ENCODE measurements at places on chromosomes 4 and X.
A peak's percentile ranks its signal among the peaks of the same experiment; 100 is the strongest.

- no peak for DNase-seq
Measured at GRCh38 chr4:55725057-55725456, 89.0 kb upstream of the NMU start.

DNA sequence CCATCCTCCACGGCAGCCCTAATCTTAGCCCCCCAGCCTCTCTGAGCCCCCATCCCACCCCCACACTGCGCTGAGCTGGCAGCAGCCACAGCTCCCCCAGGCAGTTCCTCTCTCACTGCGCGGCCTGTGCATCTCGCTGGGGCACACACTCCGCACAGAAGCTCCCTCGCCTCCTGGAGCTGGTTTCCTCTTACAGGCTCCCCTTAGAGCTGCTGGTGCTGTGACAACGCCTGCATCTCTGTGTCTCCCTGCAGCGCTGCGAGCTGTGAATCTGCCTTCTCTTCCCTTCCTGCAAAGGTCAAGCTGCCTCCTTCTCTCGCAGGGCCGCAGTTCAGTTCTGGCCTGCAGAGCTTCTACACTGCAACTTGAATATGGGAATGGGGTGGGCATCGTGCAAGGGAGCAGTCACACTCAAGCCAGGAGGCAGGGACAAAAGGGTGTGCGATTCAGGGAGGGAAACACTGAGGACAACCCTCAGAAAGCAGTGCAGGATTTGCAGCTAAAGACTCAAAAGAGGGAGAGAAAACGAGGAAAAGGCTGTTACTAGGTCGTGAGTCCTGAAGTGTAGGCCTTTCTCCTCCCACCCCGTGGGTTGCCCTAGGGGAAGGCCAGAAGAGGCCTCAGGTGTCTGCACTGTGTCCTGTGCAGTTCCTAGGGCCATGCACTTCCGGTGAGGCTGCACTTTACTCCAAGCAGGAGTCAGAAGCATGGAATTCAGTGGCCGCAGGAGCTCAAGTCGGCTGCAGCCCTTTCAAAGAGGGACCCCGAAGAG lies 87.0 kb downstream of the BCOR start:
- no peak for DNase-seq

- DNase-seq: no peak
Measured at GRCh38 chr4:140152751-140153418, 1.1 kb downstream of the MAML3 start.

- no peak for DNase-seq
Measured at GRCh38 chrX:112043997-112044396, 38.6 kb downstream of the TRPC5 start.

DNA sequence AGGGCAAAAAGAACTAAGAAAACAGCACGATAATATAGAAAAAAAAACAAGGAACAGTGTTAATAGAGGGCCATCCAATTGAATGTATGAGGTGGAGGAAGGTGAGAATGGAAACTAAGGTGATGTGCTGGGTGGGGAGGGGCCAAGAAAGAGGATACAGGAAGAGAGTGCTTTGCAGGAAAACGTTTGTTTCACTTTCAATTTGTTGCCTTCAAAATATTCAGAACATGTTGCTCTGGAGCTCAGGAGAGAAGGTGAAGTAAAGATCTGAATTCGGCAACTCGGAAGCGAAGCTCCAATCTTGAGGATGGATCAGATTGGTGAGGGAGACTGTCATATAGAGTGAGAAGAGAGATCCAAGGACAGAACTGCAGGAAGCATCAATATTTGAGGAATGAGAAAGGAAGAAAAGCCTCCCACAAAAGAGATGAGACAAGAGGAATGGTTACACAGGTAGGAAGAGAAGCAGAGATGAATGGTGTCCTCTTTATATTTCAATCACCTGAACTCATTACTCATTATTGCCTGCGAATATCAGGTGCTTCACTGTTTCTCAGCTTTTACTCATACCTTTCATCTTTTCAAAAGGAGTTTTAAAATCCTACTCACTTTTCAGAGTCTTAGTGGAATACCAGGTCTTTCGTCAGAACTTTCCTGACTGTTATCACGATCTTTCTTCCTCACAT lies 14.7 kb upstream of the SEC24D start:
- DNase-seq: peak; percentile 9

DNA sequence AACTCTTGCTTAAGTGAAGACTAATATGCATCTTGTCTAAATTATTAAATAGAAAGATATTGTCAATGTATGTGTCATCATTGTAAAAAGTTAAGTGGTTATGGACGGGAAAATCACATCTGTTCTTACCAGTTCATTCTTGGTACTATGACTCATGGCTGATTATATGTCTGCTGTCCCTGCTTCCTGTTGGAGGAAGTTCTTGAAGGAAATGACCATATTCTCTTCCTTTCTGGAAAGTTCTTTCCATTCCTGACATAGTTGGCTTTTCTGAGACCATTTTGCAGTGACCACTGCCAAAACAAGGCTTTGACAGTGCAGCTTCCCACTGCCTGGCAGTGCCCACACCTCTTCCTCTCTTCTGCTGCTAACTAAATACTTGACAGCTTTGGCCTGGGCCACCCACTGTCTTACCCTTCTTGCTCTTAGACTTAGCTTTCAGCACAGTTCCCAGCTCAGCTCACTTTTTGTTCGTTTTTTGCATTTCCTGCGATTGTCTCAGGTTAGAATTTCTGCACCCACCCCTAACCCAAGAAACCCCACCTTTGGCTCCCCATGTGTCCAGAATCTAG lies 13.2 kb upstream of the CLDN24 start:
- no peak for DNase-seq

GRCh38 chr4:13966231-13967195 lies 339.0 kb upstream of the BOD1L1 start:
- no peak for DNase-seq

DNA sequence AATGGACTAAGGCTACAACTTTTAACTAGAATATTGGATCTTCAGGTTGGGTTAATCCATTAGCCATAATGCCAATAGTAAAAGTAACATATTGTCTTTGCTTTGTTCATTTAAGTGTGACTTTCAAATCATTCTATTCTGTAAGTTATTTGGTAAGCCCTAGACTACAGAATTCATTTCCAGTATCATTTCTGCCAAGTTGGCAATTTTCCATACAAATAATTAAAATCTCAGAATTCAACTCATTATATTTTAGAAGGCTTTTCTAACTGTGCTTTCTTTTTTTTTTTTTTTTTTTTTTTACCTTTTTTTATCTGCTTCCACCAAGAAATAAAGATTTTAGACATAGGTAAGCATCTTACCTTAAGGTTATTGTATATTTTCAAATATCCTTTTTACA lies 173.4 kb downstream of the DCTD start:
- DNase-seq: no peak

DNA sequence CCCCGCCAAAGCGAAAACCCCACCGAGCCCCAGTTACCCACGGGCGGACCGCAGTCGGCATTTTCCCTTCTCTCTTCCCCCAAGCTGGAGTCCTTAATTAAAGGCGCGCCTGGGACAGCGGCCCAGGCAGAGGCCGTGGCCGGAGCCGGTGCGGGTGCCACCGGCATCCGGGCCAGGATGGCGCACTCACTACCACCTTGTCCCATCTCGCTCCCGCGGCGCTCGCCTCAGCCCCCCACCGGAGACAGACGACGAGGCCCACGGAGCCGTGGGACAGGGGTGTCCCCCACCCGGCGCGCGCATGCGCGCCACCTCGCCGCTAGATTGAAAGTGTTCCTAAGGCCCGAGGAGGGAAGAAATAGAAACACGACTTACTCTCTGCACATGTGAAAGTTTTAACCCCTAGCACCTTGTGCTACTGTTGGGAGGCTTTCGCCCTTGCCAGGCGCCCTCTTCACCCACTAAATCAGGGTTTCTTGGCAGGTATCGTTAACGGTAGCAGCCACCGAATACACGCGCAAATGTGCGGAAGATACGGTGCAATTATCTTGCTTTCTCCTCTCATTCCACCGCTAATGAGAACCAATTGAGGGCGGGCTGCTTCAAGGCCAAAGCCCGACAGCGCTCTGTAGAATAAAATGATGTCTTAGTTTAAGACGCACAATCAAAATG lies 64.3 kb upstream of the CCDC160 start:
- DNase-seq: no peak

GRCh38 chr4:56575820-56576429 lies 70.3 kb downstream of the ARL9 start:
- DNase-seq: no peak

- DNase-seq: no peak
Measured at GRCh38 chrX:15546745-15547144, 46.1 kb downstream of the BMX start.

DNA sequence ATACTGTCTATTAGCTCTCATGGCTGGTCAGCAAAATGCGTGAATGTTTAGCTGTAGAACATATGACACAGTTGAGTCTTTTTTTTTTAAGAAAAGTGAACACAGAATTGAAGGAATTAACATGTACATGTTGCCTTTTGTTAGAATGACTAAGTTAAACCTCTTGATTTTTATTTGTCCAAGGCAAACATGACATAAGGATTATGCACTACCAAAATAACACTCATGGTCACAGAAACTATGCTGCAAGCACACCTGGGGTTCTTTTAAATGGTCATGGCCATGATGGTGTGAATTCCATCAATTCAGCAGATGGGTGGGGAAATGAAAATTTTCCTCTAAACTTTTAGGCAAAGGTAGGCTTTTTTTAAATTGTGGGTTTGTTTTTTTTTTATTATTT lies 80.1 kb upstream of the CXCL13 start:
- no peak for DNase-seq

GRCh38 chr4:89492581-89493071 lies 185.0 kb upstream of the GPRIN3 start:
- DNase-seq: no peak

DNA sequence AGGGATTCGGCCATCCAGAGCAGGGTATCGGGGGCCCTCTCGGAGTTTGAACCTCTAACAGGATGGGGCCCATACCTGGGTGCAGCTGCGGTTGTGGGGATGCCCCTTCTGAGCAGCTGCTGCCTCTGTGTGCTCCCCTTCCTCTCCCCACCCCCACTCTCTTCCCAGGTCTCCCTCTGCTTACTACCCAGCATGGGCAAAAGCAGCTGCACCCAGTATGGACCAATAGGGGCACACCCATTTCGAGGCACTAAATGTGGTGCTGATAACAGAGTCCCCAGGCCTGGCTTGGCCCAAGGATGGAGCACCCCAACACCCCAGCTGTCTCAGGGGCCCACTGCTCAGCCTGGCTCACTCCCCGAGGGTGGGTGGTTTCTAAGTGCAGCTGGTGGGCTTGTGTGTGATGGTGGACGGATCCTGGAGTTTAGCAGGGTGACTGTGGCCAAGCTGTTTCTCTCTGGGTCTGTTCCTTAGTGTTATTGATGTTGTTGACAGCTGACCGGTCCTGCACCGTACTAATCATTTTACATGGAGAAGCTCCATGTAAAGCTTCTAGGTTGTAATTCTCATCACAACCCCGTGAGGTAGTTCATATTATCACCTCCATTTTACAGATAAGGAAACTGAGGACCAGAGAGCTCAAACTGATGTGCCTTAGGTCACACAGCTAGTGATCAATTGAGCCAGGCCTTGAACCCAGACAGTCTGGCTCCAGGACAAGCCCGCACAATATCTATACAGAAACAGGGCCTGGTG lies 13.1 kb upstream of the KIAA0232 start:
- no peak for DNase-seq

- DNase-seq: no peak
Measured at GRCh38 chr4:106676173-106676921, 307.8 kb upstream of the GIMD1 start.

DNA sequence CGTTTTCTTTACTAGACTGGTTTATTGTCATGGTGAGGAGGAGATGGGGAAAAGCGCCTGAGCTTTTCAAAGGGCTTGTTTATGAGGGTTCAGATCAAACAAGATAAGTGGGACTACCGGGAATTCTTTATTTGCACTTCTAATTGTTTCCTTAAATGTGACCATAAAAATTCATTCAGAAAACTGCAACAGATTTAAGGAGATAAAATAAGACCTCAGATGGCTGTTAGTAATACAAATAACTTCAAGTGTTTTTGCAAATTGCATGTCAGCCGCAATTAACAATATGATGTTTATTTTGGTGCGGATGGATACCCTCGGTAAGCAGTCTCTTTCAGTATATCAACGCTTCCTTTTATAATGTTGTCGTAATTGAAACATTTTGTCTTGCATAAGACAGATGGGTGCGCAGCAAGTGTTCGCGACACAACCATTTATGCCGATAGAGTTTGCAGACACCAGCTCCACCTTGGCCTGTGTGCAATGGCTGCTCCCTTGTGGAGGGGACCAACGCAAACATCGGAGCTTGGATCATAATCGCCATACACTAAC lies 151.0 kb downstream of the C4orf33 start:
- DNase-seq: peak; percentile 22

GRCh38 chrX:20352504-20352903 lies 85.8 kb upstream of the RPS6KA3 start:
- DNase-seq: no peak

DNA sequence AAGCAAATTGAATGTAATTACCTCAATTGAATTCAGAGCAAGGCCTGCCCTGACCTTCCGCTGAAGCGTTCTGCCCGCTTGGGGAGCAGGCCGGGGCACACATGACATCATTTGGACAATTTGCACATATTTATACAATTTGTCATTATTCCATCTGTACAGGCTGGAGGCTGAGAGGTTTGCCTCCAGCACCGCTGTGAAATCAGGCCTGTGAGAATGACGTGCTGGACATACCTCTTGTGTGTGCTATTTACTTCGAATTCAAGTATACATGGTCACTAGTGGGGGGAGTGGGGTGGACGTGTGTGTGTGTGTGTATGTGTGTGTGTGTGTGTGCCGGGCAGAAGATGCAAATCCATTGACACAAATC lies 285.6 kb downstream of the SHOX start:
- no peak for DNase-seq

GRCh38 chrX:39253551-39253950 lies 452.3 kb downstream of the MID1IP1 start:
- no peak for DNase-seq

DNA sequence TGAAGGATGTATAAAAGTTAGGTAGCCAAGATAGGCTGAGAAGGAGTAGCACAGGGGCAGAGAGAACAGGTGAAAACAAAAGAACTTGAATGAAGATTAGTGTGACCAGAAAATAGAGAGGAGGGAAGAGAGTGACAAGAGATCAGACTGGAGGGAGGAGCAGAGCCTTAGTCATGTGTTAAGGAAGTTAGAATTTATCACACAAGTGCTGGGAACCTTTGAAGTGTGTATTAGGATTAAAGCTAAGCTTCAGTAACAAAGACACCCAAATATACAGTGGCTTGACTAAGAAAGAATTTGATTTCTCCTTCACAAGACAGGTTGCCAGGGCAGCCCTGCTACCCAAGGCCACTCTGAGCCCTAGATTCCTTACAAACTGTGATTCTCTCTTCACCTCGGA lies 10.7 kb upstream of the CCDC149 start:
- DNase-seq: no peak

- no peak for DNase-seq
Measured at GRCh38 chrX:17591741-17592110, 145.6 kb upstream of the SCML1 start.

DNA sequence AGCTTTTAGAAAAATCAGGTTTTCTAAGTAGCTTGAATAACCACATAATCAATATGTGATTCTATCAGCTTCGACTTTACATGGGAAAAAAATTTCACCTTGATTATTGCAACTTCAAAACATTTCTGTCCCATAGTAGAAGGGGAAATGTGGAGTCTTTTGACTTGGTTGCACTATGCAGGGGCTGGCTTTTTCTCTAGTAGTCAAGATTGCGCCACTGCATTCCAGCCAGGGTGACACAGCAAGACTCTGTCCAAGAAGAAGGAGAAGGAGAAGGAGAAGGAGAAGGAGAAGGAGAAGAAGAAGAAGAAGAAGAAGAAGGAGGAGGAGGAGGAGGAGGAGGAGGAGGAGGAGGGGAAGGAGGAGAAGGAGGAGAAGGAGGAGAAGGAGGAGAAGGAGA lies 84.9 kb downstream of the MAML3 start:
- no peak for DNase-seq
